Thoracic aorta (tissue), 2 donors: ENCODE measurements at places on chromosomes 3 and 15.

- H3K36me3 ChIP-seq = no peaks in the 10 kb centered on the region
- H3K27ac ChIP-seq = no peak overlapping the region
- DNase-seq = no peak
- peaks cover 5% of the 10 kb centered on the region for H3K4me1 ChIP-seq
Observed at GRCh38 chr3:171781711-171782127, 28.6 kb downstream of the PLD1 start.

DNA sequence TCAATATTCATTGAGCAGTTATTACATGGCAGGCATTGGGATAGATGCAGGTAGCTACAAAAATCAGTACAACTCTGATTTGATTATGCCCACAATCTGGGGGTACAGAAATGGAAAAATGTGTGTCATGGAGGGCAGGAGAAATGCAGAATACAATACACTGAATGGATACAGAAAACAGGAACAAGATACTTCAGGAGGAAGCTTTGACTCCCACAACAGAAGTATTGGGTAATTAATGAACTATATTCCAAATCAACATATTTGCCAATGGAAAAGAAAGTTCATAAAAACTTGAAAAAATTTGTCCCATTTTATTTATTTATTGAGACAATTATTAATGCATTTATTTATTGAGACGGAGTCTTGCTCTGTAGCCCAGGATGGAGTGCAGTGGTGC is 207.0 kb downstream of the SUCLG2 start:
- H3K4me3 ChIP-seq = no peak overlapping the region
- H3K36me3 ChIP-seq = no peaks in the 10 kb centered on the region
- no peak for DNase-seq
- H3K27me3 ChIP-seq = no peaks in the 10 kb centered on the region
- no peaks in the 10 kb centered on the region for H3K4me1 ChIP-seq
- no peak overlapping the region for H3K27ac ChIP-seq

GRCh38 chr3:15926871-15927270 is 129.1 kb upstream of the ANKRD28 start:
- H3K4me3 ChIP-seq = no peak overlapping the region
- H3K4me1 ChIP-seq = no peaks in the 10 kb centered on the region
- H3K36me3 ChIP-seq = no peaks in the 10 kb centered on the region
- no peak overlapping the region for H3K27ac ChIP-seq
- DNase-seq = no peak

GRCh38 chr3:12797124-12797891 is 828 bp downstream of the CAND2 start:
- no peak for DNase-seq
- H3K4me3 ChIP-seq = peak overlapping the region; percentile 73
- no peaks in the 10 kb centered on the region for H3K27me3 ChIP-seq
- H3K36me3 ChIP-seq = no peaks in the 10 kb centered on the region

GRCh38 chr3:188229726-188230125 is 75.8 kb downstream of the LPP start:
- peaks cover 42% of the 10 kb centered on the region for H3K4me1 ChIP-seq
- DNase-seq = no peak
- peak overlapping the region; percentile 2 for H3K4me3 ChIP-seq
- no peaks in the 10 kb centered on the region for H3K27me3 ChIP-seq
- H3K36me3 ChIP-seq = peaks cover 3% of the 10 kb centered on the region
